ENCODE measurements at places on chromosomes 6 and 20.
A peak's percentile ranks its signal among the peaks of the same experiment; 100 is the strongest.

DNA sequence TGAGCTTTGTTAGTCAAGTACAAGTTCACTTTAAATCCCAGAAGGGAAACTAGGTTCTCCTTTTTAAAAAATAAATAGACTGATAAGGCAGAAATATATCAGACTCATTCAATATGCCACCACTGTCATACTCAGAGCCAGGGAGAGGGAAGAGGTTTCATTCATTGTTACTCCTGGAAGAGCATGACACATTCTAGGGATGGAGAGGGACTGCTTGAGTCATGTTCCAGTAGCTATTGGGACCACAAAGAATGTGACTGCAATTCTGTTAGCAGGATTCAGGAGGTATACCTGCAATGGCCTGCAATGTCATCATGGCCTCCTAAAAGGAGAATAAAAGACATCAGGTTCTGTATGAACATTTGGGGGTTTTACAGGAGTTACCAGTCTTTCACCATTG is 167.6 kb downstream of the TFAP2B start:
- DNase-seq: no peak

GRCh38 chr6:18562726-18563125 is 175.6 kb downstream of the RNF144B start:
- DNase-seq: no peak

DNA sequence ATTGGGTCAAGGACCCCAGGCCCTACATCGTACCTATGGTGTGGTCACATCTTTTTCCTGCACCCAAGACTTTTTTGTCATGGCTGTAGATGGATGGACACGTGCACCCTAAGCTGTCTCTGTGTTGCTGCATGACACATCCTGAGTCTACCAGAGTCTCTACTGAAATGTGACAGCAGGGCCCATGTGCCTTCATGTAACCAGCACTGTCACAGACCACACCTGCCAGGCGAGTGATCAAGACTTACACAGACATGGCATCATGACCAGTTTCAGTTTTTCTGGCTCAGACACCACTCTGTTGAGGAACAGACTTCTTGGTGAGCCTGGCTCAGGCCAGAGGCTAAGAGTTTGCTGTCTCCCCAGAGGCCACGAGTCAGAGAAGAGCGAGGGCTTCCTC is 7.6 kb downstream of the PRND start:
- DNase-seq: no peak

- no peak for DNase-seq
These were observed 541.3 kb upstream of the BTBD3 start for GRCh38 chr20:11376420-11376819.

DNA sequence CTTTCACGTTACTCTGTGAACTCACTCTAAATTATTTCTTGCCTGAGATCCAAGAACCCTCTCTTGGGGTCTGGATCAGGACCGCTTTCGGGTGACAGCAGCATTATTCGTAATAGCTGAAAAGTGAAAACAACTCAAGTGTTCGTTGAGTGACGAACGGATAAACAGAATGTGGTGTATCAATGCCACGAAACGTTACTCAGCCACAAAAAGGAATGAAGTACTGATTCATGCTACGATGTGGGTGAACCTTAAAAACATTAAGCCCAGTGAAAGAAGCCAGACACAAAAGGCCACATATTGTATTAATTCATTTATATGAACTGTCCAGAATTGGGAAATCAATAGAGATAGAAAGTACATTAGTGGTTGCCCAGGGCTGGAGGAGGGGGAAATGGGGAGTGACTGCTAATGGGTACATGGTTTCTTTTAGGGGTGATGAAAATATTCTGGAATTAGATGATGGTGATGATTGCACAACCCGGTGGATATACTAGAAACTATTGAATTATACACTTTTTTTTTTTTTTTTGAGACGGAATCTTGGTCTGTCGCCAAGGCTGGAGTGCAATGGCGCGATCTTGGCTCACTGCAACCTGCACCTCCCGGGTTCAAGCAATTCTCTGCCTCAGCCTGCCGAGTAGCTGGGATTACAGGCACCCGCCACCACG is 8.4 kb downstream of the PTGIS start:
- peak; percentile 87 for DNase-seq

DNA sequence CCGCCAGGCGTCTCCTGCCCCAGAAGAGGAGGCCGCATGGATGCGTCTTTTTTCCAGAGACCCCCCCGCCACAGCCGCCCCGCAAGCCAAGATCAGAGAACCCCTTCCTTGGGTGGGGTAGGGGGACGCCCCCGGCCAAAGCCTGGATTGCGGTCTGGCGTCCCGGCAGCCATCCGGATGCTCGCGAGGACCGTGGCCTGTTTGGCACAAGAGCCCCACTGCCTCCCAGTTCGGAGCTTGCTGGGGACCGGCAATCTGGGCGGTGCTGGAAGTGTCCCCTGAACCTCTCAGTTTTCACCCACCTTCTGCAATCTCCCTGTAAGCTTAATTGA is 924 bp downstream of the FAM162B start:
- no peak for DNase-seq

DNA sequence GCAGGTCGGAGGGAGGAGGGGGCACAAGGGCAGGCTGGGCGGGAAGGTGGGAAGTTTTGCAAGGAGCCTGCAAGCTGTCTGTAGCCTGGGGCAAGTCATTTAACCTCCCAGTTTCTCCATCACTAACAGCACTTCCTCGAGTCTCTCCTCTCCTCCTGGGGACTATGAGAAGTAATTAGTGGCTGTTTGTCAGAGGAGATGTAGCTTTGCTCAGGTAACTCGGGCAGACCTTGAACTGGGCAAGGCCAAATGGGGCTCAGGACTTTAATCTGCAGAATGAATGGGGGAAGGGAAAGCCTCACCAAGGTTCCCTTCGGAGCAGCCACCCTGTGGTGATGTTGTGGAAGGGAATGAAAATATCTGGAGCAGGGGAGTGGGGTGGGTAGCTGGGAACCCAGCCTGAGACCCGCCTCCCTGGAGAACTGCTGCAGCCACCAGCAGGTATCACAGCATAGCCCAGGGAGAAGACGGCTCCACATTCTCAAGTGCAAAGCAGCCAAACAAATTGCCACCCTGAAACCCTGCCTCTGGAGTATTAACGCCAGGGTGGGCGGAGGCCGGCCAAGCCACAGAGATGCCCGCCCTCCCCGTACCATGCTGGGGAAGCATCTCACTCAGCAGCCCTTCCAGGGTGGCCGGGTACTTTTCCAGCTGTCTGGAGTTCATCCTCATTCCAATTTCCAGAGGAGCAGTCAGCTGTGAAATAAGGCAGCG is 6.1 kb upstream of the LEMD2 start:
- DNase-seq: no peak

- DNase-seq: no peak
These were observed 54.2 kb downstream of the MRPL14 start for GRCh38 chr6:44072959-44073611.

DNA sequence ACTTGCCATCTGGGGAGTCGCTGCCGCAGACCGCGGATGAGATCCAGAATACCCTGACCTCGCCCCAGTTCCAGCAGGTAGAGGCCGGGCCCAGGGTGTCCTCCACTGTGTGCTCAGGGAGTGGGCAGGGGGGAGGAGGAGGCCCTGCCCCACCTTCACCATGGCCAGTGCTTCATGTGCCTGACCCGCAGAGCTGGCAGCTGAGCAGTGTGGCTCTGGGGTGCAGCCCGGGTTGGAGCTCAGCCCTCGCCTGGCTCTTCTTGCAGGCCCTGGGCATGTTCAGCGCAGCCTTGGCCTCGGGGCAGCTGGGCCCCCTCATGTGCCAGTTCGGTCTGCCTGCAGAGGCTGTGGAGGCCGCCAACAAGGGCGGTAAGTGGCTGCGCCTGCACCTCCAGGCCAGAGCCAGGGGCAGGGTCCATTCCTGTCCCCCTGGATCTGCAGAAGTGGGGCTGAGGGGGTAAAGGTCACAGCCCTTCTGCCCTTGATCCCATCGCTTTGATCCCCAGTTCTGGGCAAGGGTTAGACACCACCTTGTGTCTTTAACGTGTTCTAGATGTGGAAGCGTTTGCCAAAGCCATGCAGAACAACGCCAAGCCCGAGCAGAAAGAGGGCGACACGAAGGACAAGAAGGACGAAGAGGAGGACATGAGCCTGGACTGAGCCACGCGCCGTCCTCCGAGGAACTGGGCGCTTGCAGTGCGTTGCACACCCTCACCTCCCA is 5.5 kb downstream of the ADRM1 start:
- no peak for DNase-seq

DNA sequence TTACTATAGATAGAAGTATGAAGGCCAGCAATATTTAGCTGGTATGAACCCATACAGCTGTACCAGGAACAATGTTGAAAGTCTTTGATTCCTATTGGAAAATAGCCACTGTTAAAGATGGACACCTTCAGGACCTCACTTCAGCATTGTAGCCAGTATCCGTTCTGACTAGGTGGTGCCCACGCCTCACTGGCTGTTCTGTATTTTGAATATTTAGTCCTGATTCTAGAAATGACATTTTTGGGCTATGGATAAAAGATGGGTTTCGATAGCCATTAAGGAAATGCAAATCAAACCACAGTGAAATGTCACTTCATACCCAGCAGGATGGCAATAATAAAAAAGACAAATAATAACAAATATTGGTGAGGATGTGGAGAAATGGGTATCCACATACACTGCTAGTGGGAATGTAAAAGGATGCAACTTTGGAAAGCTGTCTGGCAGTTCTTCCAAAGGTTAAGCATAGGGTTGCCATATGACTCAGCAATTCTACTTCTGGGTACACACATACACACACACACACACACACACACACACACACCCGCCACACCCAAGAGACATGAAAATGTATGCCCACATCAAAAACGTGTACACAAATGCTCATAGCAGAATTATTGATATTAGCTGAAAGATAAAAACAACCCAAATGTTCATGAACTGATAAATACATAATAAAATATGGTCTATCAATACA is 56.8 kb downstream of the UTRN start:
- no peak for DNase-seq

DNA sequence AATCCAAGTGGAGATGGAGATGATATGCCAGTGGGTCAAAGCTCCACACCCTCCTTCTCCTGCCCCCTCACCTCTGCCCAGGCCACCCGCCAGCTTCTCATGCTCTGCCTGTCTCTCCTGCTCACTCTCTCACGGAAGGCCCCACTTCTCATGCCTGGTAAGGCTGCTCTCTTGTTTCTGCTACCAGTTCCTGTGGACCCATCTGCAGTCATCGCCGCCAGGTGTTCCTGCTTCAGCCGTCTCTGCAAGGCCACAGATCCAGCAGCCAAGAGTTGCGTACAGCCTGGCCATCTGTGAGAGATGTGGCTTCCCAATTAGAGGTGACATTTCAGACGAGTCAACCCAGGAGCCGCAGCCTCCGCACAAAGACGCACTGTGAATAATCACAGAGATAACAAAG is 40.8 kb upstream of the NXT1 start:
- no peak for DNase-seq

- DNase-seq: no peak
These were observed 126.8 kb downstream of the SNX5 start for GRCh38 chr20:17841751-17842215.

DNA sequence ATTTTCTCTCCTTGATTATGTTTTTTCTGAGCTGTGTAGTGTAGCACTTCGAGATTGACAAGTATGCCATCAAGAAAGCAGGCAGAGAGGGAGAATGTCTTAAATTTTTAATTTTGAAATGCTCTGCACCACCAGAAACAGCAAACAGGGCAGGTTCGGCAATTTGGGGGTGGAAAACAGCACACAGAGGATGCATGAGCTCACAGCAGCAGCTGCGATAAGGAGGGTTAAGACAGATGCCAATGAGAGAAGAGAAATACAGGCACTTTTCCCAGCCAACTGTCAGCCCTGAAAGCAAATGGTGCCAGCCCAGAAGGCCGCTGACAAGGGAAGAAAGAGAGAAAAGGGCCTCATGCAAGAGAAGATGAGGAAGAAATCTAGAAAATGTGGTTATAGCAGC is 15.1 kb upstream of the SNRPB2 start:
- DNase-seq: no peak

DNA sequence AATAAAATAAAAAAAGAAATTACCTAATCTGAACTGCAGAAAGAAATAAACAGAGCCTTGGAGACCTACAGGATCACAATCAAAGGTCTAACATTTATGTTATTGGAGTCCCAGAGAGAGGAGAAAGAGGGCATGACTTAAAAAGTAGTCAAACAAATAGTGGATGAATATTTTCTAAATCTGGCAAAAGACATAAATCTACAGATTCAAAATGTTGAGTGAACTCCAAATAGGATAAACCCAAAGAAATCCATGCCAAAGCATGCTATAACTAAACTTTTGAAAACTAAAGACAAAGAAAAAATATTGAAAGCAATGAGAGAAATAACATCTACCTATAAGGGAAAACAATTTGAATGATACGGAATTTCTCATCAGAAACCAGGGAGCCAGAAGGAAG is 38.2 kb downstream of the PSMB1 start:
- DNase-seq: no peak

DNA sequence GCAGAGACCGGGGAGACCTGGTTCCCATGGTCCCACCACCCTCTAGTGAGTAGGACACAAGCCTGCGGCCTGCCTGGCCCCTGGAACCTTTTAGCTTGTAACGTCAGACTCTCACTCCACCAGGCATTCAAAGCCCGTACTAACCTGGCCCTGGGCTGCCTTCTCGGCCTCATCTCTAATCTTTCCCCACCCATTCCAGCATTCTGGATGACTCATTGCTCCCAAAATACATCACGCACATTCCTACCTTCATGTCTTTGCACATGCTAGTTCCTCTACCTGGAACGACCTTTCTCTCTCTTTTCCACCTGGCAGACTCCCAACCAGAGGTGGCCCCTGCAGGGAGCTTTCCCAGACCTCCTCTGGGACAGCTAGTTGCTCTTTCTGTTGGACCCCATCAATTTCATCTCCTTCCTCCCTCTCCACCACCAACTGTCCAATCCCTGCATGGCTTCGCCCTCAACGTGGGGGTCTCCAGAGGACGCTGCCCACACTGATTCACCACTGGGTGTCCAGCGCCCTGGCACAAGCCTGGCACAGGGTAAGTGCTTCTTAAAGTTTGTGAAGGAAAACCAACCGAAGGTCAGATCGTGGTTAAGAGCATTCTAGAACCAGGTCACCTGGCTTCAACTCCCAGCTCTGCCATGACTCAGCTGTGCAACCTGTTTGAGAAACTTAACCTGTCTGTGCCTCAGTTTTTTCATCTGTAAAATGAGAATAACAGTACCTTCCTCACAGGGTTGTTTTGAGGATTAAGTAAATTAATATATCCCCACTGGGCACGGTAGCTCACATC is 35.2 kb downstream of the JPH2 start:
- no peak for DNase-seq

DNA sequence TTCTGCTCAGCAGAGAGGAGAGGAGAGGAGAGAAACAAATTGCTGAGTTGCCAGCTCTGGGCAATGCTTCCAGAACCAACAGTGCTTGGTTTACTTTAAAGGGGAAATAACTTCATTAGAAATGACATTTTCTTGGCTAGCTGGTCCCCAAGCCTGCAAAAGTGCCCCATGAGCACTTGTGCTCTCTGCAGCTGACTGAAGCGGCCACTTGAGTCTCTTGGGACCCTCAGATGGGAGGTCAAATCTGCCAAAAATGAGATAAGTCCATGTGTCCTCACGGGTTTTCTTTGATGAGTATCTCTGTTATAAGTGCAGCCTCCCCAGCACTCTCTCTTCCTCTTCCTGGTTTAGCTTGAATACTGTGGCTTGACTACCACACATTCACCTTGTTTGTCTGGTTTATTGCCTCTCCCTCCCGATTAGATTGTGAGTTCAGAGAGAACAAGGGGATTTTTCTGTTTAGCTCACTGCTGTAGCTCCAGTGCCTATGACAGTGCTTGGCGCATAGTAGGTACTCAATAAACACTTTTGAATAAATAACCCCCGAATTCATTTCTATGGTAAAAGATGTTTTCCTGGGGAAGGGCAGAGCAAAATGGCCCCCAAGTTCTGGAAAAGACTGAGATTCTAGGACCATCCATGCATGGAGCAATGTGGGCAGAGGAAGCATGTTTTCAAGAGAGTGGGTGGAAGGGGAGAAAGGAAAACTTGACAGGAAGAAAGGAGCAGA is 7.0 kb upstream of the RIN2 start:
- DNase-seq: peak; percentile 22

Measured in vagina (tissue), 2 donors.